NCI-H2029 (cell line): ENCODE measurements at places on chromosomes 6 and 20.

DNA sequence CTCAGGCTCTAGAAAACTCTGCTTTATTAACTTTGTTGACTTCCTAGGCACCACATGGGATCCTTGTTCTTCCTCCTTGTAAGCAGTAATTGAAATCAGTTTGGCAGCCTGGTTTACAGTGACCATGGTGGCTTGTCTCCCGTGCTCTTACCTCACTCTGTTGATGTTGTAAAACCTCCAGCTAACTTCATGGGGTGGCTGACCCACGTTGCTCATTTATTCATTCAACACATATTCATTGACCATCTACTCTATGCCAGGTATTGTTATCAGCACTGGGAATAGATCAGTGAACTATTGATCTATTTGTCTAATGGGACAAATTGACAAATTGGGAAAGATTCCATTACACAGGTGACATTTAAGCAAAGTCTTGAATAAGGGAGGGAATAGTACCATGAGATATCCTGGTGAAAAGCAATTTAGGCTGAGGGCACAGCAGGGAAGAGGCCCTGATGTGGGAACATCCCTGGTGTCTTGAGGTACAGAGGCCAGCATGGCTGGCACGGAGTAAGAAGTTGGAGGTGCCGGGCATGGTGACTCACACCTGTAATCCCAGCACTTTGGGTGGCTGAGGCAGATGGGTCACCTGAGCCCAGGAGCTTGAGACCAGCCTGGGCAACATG lies 19.1 kb downstream of the ESR1 start:
- DNase-seq: no peak

DNA sequence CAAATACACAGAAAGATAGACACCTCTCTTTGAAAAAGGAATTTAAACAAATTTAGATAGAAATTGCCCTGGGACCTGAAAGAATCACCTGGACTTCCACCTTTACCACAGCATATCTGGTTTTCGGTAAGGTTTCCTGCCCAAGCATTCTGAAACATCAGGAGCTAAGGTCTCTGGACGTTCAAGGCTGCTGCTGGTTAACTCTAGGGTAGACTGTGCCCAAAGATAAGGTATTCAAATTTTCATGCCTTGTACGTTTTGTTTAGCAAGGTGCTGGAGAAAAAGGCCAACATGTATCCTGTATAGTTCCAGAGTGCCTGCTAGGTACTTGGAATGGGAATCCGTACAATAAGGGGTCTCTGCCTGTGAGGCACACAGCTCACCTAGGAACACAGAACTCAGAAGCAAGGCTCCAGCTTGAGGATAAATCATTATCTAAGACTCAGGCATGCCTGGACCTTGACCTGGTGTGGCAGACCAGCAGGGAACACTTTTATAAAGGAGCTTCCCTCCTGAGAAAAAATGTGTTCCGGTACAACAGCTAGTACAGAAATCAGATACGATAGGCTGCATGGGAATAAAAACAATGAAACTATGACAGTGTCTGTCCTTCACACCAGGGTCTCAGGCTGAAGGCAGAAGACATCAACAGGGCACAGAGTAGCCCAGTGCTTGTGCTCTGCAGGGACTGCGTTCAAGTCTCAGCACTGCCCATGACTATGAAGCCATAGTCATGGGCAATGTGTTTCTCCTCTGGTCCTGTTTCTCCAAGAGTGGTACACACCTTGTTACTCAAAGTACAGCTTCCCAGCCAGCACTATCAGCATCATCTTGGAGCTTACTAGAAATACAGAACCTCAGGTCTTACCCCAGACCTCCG lies 70.4 kb downstream of the METTL24 start:
- DNase-seq: no peak

DNA sequence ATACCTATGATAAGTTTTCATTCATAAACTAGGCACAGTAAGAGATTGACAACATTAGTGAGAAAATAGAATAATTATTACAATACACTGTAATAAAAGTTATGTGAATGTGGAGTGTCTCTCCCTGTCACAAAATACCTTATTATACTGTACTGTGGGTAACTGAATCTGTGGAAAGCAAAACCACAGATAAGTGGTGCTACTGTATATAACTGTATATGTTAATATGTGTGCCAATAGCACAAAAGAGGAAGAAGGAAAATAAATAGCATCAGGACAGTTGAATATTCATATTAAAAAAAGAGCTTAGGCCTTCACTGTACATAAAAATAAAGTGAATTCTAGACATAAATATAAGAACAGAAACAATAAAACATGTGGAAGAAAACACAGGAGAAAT lies 243.5 kb downstream of the CDKAL1 start:
- DNase-seq: no peak

DNA sequence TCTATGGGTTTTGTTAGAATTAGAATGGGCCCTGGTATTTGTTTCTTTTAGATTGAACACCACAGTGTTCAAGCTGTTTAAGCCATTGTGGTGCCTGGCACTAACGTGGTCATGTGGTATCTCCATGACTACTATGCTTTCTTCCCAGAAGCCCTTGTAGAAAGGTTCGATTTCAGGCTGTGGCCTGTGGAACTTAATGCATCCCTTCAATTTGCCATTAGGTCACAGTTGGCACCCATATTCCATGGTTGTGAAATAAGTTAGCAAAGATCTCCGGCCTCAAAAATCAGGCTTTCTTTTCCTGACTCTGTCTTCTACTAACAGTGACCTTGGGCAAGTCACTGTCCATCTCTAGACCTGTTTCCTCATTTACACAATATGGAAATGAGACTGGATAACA lies 31.3 kb upstream of the AAR2 start:
- no peak for DNase-seq

GRCh38 chr20:62617711-62618483 lies 24.4 kb upstream of the SLCO4A1 start:
- no peak for DNase-seq

GRCh38 chr6:99119109-99120031 lies 171.6 kb upstream of the FBXL4 start:
- DNase-seq: peak; percentile 49

- no peak for DNase-seq
Observed at GRCh38 chr6:125552819-125553218, 196.6 kb upstream of the HEY2 start.

DNA sequence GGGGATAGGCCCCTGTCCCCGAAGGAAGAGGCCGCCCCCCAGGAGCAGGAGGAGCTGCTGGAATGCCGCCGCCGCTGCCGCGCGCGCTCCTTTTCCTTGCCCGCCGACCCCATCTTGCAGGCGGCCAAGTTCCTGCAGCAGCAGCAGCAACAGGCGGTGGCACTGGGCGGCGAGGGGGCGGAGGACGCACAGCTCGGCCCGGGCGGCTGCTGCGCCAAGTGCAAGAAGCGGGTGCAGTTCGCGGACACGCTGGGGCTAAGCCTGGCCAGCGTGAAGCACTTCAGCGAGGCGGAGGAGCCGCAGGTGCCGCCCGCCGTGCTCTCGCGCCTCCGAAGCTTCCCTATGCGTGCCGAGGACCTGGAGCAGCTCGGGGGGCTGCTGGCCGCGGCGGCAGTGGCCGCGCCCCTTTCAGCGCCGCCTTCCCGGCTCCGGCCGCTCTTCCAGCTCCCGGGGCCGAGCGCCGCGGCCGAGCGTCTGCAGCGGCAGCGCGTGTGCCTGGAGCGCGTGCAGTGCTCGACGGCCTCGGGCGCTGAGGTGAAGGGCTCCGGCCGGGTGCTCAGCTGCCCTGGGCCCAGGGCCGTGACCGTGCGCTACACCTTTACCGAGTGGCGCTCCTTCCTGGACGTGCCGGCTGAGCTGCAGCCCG lies 630 bp downstream of the PPP1R3G start:
- peak; percentile 47 for DNase-seq

DNA sequence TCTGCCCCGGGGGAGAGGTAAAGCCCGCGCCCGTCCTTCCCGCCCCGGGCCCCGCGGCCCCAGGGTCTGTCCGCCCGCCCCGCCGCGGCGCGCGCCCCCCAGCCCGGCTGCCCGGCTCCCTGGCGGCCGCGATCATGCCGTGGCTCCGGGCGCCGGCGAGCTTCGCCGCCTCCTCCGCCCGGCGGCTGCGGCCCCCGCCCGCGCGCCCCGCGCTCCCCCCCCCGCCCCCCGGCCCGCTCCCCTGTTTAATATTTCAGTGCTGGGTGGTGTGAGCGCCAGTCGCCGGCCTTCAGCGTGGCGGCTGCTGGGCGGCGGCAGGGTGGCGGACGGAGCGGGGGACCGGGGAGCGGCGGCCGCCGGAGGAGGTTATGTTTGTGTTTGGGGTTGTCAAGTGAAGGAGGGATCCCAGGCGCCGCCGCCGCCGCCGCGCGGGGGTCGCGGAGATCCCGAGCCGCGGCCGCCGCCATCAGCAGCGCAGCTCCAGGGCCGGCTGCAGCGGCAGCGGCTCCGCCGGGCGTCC lies at the start of gene HIVEP1:
Gene HIVEP1 (plus strand): TSS at position 275 of the 520 bp plus-strand sequence. CDS start 3,317 bp downstream, outside the sequence.
- DNase-seq: peak; percentile 35

DNA sequence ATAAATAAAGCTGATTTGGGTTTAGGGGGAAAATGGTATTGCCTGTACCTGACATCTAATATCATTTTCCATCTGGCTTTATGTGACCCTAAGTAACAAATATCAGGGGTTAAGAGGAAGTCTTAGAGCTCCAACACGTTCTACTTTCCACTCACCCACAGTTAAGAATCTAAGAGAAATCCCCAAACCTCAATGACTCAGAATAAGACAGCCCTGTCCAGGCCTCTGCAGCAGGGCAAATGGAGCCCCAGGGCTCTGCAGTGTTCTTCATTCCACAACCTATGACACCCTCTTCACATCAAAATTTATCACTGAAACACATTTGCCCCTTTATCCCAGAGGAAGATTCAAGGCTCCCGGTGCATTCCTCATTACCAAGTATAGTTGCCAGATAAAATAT lies 20.3 kb upstream of the TENT5A start:
- DNase-seq: no peak
